ENCODE measurements at places on chromosomes 11 and 22.

GRCh38 chr11:84522331-84522730 lies 1104.8 kb downstream of the DLG2 start:
- DNase-seq: no peak

DNA sequence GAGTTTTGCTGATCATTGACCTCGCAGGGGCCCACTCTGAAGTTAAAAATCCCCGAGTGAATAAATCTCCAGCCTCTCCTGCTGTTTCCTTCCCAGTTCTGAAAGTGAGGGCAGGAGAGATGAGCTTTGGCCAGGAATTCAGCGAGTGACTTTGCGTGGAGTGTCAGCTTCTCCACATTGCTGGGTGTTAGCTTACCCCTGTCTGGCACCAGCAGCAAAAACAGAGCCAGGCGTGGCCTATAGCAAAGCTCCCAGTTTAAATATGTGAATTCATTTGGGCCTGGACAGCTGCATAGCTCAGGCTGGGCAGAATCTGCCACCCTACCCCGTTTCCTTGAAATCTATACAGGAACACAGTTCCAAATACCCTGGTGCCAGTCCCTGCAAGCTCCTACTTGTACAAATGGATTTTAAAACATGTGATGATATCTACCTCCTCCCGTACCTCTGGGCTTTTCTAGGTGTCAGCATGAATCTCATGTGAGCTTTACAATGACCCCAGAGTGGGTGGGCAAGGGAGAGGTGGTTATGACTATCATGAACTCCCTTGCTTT lies 25.6 kb downstream of the TIMP3 start:
- no peak for DNase-seq

- no peak for DNase-seq
These were observed 21.5 kb downstream of the MYH9 start for GRCh38 chr22:36366291-36366708.

DNA sequence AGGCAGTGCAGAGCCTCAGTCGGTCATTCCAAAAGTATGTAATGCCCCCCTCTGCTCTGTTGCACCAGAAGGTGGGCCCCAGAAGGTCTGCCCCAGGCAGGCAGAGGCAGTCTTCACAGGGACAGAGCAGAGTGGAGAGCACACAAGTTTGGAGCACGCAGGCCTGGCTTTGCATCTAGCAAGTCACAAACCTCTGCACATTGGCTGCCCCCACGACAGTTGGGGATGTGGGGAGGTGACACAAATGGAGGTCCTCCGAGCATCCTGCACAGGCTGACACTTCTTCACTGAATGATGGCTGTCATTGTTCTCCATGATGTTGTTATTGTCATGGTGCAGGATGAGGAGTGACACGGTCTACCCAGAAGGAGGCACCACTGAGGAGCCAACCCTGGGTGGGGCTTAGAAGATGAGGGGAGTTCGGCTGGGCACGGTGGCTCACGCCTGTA lies 11.9 kb downstream of the TOM1 start:
- no peak for DNase-seq

DNA sequence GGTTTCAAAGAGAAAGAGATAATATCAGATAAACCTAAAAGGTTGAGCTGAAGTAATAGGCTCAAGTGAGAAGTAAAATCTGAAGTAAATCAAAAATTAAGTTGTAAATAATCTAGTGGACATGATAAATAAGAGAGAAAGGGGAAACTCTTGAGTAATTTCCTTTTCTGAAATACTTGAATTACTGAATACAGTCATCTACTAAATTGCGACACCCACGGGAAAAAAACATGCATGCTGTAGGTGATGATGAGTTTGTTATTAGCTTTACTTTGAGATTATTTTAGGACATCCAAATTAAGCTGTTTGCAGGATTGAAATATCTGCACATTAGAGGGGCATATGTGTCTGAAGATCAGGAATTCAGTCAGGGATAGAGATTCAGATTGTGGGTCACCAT lies 50.0 kb upstream of the CARD18 start:
- no peak for DNase-seq

GRCh38 chr22:35625763-35626432 lies 8.8 kb upstream of the MB start:
- no peak for DNase-seq

GRCh38 chr11:72433455-72434036 lies 785 bp downstream of the CLPB start:
- DNase-seq: no peak

- DNase-seq: no peak
These were observed 11.8 kb downstream of the IL17REL start for GRCh38 chr22:50000587-50001387.

DNA sequence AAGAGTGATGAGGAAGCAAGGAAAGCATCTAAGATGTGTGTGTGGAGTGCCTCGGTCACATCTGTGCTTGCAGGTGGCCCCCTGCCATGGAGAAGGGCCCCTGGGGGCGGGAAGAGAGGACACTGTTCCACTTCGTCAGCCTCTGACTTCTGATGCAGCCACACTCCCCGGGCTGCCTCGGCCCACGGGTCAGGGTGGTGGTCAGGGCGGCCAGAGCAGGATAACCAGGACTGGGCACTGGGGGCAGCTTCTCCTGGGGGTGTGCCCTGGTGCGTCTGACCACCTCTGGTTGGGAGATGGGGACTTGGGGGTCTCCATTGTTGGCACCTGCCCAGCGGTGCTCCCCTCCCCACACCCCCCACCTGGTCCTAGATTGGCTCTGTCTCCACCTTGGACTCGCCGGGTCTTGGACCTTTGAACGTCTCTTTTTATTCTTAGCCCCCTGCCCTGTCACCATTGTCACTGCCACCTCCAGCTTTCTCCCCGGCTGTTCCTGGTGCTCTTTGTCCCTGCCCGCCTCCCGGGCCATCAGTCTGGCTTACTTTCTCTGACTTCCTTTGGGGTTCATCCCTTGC lies 114.4 kb downstream of the KIAA1671 start:
- DNase-seq: no peak

DNA sequence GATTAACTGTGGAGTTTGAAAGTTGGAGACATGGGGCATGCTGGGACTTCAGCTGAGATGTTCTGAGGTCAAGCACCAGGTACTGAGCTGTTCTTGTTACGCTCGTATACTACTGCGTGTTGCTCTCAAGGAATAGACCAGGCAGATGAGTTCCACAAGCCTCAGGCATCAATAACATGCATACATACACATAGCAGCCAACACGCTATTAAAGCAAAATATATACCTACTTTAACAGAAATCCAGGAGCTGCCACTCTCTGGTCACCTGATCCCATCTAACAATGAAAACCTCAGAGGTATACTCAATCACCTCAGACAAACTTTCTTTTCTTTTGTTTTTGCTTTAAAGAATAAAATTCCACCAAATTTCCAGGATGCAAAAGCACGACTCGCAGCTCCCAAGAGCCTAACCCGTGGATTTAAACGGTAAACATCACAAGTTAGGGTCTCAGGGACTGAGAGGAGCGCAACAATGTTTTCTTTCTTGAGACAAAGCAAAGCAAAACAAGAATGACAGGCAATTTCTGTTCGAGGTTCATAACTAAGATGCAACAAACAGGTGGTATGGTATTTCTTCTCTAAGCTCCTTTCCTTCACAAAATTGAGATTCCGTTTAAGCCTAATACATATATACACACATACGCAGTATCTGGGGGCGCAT lies 16.5 kb downstream of the BLID start:
- DNase-seq: no peak

GRCh38 chr22:45166932-45167331 lies 3.2 kb downstream of the NUP50 start:
- no peak for DNase-seq

DNA sequence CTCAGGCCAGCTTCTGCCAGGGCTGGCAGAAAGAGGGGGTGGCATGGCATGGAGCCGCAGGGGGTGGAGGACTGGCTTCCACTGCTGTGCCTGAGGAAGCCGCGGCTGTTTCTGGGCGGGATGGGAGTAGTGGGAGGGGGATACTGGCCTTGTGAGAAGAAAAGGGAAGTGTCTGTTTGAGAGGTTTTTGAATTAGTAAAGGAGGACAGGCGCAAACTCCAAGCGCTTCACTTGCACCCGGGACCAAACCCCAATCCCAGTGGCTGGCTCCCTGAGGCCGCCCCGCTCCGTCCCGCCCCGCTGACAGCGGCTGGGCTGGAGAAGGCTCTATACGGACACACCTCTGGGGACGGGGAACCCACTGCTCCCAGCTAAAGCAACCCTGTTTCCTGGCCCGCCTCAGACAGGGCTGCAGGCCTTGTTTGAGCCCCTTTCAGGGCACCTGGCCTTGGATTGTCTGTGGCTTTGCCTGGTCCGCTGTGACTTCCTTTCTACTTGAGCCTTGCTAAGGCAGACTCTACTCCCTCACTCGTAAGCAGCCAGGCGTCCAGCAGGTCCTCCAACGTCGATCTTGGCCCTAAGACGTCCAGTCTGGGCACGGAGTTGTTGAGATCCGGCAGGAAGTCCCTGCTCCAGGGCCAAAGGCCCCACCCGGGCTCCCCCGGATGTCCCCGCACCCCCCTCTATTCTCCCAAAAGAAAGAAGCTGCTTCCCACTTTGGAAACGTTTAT lies 2.2 kb downstream of the APOA1 start:
- DNase-seq: peak; percentile 29

- no peak for DNase-seq
These were observed 187.0 kb downstream of the DSCAML1 start for GRCh38 chr11:117610045-117610444.

GRCh38 chr22:29023172-29023796 lies 38.3 kb downstream of the C22orf31 start:
- no peak for DNase-seq
